ENCODE measurements at places on chromosomes 2 and 18.

DNA sequence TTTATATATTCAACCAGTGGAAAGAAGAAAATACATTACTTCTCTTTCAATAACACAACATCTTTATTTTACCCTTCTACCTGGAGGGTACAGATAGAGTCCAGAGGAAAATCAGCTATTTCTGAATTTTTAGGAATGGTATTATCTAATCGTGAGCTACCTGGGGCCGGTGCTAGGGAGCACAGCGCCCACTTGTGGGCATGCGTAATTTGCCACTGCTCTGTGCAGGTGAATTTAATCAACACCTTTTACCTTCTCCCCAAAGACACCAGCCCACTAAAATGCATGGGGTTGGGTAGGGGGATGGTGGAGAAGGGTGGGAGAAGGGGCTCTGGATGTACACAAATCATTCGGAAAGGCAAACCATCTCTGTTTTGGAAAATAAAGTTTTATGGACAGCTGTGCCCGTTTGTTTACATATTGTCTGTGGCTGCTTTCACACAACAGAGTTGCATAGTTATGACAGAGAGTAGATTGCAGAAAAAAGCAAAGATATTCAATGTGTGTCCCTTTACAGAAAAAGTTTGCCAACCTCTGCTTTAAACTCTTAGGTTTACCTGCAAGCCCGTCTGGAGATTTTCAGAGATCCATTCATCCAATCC lies 51.5 kb upstream of the DCC start:
- no peak for DNase-seq

DNA sequence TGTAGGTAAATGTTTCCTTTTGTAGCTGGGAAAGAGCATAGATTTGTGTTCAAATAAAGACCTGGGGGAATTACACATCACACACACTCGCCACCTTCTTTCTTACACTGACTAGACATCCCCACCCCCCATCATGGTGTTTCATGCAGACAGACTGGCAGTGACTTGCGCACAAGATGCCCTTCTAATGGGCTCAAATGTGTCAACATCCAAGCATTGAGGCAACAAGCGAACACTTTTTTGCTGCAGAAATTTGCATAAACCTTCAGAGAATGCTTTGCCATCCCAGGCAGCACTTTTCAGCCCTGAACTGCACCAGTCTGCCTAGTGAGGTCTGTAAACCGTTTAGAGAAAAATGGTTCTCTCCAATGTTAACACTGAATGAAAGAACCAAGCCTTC lies 4.5 kb downstream of the HOXD8 start:
- DNase-seq = no peak

DNA sequence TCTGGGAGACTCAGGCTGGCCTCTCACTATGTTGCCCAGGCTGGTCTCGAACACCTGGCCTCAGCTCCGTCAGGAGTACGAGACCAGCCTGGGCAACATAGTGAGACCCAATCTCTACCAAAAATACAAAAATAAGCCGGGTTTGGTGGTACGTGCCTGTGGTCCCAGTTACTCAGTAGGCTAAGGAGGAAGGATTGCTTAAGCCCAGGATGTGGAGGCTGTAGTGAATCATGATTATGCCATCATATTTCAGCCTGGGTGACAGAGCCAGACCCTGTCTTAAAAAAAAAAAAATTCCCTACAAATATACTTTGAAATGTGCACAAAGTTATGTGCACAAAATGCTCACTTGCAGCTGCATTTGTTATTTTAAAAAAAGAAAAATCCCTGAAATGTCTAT lies 26.3 kb upstream of the AGAP1 start:
- DNase-seq = no peak

DNA sequence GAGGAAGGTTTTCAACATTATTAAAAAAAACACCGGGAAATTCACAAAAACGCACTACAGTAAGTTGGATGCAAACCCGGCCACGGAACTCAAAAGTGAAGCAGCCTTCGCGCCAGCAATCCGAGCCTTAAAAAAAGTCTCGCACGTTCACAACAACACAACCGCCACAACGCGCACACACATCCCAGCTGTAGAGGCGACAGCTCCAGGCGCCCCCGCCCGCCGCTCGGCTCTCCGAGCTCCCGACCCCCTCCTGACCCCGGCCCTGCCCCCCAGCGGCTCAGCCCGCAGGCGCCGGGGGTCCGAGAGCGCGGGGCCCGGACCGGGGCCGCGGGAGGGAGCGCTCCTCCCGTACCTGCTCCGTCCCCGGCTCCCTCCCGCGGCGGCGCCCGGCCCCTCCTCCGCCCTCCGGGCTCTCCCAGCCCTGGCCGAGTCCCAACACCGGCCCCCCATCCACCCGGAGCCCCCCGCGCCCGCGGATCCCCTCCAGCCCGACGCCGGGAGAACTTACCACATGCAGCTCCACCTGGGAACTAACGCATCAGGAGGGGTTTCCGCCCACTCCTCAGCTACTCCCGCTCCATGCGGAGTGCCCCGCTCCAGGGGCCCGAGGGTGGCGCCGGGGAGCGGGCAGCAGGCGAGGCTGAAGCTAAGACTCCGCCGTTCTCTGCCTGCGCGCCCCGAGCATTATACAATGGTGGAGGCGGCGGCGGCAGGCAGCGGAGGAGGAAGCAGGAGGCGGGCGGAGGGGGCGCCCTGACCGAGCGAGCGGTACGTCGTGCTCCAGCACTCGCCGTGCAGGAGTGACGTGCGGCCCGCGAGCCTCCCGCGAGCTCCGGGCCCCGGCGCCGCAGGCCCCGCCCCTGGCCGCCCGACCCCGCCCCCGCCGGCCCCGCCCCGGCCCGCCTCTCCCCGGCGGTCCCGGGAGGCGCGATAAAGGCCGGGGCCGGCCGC lies at the start of gene SERTAD2:
Gene SERTAD2, minus strand, starts transcription at position 805 of the 954 bp plus-strand sequence. CDS start 17,042 bp downstream, outside the sequence.
- peak; percentile 84 for DNase-seq

GRCh38 chr2:112065486-112065885 lies 10.4 kb downstream of the TMEM87B start:
- DNase-seq = no peak

DNA sequence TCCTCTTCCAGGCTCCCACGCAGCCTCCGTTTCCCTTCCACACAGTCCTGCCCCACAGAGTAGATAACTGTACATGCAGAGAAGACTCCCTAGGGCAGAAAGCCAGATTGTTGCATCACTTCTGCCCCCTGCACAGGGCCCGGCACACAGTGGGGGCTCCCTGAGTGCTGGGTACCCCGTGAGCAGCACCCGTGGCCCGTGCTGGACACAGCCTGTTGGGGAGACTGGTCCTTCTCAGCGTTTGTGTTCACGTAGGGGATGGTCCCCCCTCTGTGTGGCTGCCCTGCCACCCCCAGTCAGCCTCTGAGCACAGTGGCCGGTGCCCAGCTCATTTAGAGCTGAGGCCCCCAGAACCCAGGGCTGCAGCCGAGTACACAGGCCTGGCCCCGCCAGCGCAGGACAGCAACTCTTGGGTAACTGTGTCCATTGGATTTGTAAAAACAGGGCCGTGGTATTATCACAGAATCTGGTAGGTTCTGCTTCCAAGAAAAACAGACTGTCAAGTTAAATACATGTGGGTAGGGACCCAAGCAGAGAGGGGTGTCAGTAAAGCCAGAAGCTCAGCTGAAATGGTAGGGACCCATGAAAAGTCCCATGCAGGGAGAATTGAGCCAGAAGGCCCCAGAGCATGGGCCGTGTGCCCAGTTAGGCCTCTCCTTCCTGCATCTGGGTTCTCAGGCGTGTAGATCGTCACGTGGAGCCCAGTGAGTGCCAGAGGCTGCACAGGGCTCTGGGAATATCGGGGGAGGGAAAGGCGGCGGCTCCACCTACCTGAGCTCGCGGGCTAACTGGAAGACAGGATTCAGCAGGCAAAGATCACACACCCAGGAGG lies 257.3 kb downstream of the ATAD2B start:
- no peak for DNase-seq

DNA sequence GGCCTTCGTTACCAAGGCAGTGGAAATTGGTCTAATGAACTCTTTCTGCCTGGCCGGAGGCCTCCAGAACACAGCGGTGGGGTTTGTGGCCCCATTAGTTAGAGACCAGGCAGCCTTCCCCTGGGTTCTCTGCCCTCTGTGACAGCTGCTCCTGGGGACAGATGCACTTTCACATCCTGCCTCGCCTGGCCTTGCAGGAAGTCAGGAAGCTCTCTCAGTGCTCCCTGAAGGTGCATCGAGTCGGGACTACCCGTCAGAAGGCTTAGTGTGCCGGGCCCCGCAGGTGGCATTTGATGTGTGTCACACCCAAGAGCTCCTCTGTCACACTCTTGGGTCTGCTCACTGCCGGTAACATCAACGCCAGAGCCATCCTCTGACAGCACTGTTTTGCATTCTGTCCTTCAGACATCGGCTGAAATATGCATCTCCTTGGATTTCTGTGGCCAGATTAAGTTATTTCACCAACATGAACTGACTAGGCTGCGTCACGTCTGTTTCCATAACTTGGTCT lies 158.3 kb downstream of the LDLRAD4 start:
- DNase-seq = no peak

DNA sequence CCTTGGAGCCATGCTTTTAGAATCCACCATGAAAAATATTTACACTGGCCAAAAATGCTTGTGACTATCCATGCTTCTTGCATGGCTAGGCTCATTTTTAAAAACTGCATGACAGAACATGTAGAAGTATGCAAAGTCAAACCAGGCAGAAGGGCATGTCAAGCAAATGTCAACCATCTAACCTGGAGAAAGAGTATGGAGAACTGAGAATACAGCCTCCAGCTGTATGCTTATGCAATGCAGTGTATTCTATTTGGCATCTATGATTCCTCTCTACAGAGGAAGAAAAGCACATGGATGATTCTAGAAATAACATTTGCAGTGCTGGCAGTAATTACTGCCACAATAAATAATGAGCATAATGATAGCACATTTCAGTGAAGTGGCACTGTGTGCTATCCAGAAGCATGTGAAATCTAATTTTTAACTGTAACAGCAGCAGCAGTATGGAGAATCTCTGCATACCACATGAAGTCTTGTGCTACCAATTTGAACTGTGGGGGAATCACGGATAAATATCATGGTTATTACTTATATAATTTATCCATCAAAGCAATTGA lies 87.3 kb upstream of the CCDC141 start:
- DNase-seq = no peak

- DNase-seq = no peak
Measured at GRCh38 chr2:23826040-23826439, 100.9 kb downstream of the ATAD2B start.

- DNase-seq = no peak
Measured at GRCh38 chr2:4762951-4763376, 929.2 kb upstream of the SOX11 start.

DNA sequence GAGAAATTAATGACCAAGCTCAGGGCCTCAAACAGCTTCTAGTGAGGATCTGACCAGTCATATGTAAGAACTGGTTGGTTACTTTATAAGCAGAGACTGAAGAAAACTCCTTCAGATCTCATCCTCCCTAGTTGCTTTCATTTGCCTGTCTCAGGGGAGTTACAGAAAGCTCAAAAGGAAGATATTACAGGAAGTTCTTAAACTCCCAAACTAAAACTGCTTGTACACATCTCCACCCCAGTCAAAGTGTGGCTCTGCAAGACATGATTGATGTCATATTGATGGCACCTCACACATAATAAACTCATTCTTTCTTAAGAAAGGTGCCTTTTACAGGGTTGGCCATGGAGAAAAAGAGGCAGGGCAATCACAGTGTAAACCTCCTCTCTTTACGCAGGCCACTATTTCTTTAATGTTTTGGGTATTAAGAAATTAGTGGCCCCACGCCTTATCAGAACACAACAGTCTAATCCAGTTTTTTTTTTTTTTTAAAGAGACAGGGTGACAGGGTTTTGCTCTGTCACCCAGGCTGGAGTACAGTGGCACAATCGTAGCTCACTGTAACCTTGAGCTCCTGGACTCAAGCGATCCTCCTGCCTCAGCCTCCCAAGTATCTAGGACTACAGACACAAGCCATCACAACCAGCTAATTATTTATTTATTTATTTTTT lies 62.6 kb upstream of the STK17B start:
- DNase-seq = no peak

GRCh38 chr18:25724997-25725396 lies 365.4 kb downstream of the SS18 start:
- DNase-seq = no peak

- DNase-seq = no peak
Measured at GRCh38 chr2:25103287-25103871, 61.5 kb downstream of the EFR3B start.

- DNase-seq = no peak
Measured at GRCh38 chr2:127563458-127564428, 28.3 kb downstream of the MYO7B start.

DNA sequence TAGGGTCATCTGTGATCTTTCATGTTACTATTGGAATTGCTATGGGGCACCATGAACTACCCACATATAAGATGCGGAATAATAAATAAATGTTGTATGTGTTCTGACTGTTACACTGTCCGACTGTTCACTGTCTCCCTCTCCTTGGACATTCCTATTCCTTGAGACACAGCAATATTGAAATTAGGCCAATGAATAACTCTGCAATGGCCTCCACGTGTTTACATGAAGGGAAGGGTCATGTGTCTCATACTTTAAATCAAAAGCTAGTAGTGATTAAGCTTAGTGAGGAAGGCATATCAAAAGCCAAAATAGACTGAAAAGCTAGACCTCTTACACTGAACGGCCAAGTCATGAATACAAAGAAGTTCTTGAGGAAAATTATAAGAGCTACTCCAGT lies 751.3 kb downstream of the SOCS6 start:
- DNase-seq = no peak

DNA sequence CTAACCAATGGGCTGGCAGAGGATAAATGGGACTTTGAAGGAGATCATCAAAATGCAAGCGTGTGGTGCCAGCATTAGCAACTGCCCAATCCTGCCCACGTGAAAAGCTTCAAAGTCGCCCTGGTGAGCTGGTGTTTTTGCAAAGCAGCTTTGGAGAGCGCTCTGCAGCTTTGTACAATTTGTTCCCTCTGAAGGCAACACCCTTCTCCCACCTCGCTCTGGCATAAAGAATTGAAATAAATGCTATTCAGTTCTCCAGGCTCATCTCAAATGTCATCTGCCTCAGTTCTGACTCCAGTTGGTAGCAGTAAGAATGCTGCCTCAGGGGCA lies 3.5 kb downstream of the COPS9 start:
- DNase-seq = no peak

GRCh38 chr2:239372835-239373234 lies 28.0 kb downstream of the HDAC4 start:
- no peak for DNase-seq

Data from C1 segment of cervical spinal cord (tissue), 14 donors.